ENCODE measurements at places on chromosomes 4 and X. TPM values are rescaled to one million over a fixed set of nuclear protein-coding genes. Genes with fewer than 3 reads are reported as not detected.

The CENPVL1 gene
- total RNA-seq, result not detected

DNA sequence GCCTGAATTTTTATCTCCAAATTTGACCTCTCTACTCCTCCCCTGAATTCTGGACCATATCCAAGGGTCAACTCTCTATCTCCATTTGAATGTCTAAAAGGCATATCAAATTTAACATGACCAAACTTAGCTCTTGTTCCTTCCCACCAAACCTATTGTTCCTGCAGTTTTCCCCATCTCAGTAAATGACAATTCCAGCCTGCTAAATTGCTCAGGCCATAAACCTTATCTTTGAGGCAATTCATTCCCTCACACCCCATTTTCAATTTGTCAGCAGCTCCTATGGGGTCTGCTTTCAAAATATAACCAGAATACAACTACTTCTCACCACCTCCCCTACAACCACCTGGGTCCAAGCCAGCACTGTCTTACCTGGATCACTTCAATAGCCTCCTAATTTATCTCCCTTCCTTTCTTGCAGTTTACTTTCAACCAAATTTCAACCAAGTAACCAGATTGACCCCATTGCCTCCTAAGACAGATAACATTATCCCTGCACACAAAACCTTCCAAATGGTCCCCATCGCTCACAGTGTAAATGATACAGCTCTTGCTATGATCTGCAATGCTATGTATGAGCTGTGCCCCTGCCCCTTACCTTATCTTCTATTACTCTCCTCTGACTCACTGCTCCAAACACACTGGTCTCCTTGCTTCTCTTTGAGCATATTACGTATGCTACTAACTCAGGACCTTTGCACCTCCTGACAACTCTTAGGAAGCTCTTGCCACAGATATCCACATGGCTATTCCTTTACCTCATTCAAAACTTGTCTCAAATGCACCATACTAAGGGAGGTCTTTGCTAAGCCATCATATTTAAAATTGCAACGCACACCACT, 66.0 kb downstream of the CAMK2D start:
- no peak for DNase-seq

DNA sequence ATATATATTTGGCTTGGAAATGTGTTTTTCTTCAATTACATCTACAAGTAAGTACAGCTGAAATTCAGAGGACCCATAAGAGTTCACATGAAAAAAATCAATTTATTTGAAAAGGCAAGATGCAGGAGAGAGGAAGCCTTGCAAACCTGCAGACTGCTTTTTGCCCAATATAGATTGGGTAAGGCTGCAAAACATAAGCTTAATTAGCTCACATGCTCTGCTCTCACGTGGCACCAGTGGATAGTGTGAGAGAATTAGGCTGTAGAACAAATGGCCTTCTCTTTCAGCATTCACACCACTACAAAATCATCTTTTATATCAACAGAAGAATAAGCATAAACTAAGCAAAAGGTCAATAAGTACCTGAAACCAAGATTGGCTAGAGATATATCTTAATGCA, 26.1 kb downstream of the NUDT6 start:
- DNase-seq, result no peak

The HS6ST2 gene
- total RNA-seq, result not detected

DNA sequence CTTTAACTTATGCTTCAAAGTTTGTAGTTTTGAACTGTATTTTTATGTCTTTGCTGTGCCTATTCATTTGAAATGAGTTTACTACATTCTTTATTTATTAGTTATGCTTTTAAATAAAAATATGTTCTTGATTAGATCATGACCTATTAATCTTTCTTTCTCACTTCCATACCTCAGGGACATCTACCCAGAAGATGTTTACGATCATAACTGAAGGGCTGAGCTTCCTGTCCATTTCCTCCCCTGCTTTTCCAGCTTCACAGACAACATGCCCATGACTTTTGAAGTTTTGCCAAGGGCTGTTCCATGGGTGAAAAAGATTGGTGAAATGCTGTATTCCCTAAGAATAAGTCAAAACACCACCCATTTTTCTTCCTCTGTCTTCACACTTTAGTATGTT, 99.7 kb upstream of the DDIT4L start:
- no peak for DNase-seq

- no peak for DNase-seq
These were observed 655.6 kb downstream of the IL1RAPL1 start for GRCh38 chrX:29242856-29243255.

- DNase-seq, result no peak
These were observed 54.9 kb upstream of the PDE5A start for GRCh38 chr4:119683518-119683917.

GRCh38 chrX:19213610-19214152, 91.4 kb upstream of the ADGRG2 start:
- no peak for DNase-seq

DNA sequence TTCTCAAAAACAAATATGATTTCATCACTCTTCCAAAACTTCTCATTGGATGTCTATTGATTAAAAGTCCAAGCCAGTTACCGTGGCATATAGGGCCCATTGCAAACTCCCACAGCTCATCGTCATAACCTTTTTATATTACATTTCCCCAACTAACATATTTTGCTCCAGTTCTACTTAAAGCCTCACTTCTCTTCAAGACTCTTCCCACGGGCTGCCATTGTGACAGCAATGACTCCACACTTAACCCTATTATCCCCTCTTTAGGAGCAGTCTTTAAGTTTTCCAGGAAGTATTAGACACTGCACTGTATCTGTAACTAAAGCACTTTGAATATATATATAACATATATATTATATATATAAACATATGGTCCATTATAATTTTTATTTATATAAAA, 44.5 kb downstream of the DTHD1 start:
- no peak for DNase-seq

- DNase-seq, result no peak
These were observed 53.1 kb upstream of the TMEM33 start for GRCh38 chr4:41881981-41882624.

GRCh38 chrX:17814557-17814956, 46.5 kb downstream of the RAI2 start:
- no peak for DNase-seq

The FAM9C gene
- not detected for total RNA-seq

The F11 gene
- total RNA-seq, result not detected

The SYNPO2 gene
- total RNA-seq, result 0.18 TPM

DNA sequence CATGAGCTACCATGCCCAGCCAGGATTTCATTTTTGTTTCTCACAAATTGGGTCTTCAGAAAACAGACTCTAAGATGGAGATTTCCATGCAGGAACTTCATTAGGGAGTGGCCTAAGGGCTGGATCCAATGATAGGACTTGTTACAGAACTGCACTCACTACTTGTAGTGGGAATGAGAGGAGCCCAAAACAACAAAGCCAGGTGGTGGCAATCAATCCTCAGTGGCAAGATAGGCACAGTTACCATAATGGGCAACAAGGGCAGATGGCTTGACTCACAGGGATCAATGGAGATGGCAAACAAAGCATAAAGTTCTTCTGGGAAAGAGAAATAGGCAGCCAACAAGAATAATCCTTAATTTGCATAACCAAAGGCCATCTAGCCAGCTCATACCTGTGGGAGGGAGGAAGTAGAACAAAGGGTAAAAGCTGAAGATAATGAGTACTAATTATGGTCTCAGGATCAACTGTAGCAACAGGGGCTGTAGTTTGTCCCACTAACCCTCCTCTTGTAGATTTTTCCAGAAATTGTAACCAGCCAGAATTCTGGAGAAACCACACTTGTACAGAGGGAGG, 72.8 kb upstream of the MAPK10 start:
- no peak for DNase-seq

The JCHAIN gene
- total RNA-seq, result 0.27 TPM

- peak; percentile 33 for DNase-seq
These were observed 21.0 kb downstream of the MSX1 start for GRCh38 chr4:4880492-4880891.

GRCh38 chrX:153209347-153209746, 30.3 kb downstream of the MAGEA1 start:
- no peak for DNase-seq

The SRPX2 gene
- total RNA-seq, result not detected

The FGG gene
- total RNA-seq, result 1.9 TPM

GRCh38 chr4:82652062-82652461, 90.3 kb upstream of the TMEM150C start:
- no peak for DNase-seq

DNA sequence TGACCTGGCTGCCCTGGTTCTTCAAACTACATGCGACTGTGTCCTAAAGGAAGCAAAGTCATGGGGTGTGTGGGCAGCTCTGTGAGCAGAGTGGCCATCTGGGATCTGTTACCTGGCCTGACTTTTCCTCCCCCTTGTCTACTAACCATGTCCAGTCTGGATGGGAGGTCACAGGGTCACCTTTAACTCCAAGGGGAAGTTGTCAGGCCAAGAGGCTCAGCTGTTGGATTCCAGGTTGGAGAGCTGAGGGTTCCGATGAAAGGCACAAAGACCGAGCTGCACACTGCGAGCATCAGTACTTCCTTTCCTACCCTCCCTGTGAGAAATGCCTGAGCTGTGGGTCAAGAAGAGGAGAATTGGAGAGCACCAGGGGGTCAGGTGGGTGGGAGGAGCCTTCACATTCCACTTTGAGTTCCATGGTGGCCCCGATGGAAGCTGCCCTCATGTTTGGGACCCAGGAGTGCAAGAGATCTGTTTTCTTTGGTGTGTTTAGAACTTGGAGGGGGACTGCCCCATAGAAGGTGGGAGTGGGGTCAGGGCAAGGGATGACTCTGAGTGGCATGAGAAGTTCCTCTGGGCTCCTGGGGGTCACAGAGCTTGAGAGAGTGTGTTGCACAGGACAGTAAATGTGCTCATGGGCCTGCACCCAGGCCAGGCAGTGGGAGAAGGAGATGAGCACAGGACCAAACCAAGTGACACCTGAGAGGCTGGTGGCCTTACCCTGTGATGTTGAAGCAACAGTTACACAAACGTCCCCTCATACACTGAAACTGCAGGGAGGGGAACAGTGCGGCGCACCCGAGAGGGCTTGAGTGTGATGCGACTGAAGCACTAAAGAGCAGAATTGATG, 36.2 kb downstream of the RGS12 start:
- no peak for DNase-seq

GRCh38 chr4:106809076-106809475, 227.0 kb downstream of the DKK2 start:
- DNase-seq, result no peak

- DNase-seq, result no peak
These were observed 7.8 kb downstream of the GATB start for GRCh38 chr4:151753056-151753455.

- no peak for DNase-seq
These were observed 26.6 kb upstream of the MAP3K15 start for GRCh38 chrX:19541931-19542330.

DNA sequence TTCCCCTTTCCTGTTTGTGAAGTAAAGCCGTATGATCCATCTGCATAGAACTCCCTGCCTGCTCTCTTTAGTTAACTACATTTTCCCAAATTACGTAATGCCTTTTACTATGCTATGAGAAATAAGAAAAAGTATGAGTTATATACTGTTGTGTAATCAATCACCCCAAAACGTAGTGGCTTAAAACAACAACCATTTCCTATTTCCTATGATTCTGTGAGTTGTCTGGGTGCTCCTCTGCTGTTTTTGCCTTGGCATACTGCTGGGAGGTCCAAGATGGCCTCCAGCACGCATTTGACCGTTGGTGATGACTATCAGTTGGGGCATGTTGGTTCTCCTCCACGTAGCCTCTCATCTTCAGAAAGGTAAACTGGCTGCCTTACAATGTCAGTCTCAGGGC, 39.8 kb downstream of the BBS12 start:
- no peak for DNase-seq

DNA sequence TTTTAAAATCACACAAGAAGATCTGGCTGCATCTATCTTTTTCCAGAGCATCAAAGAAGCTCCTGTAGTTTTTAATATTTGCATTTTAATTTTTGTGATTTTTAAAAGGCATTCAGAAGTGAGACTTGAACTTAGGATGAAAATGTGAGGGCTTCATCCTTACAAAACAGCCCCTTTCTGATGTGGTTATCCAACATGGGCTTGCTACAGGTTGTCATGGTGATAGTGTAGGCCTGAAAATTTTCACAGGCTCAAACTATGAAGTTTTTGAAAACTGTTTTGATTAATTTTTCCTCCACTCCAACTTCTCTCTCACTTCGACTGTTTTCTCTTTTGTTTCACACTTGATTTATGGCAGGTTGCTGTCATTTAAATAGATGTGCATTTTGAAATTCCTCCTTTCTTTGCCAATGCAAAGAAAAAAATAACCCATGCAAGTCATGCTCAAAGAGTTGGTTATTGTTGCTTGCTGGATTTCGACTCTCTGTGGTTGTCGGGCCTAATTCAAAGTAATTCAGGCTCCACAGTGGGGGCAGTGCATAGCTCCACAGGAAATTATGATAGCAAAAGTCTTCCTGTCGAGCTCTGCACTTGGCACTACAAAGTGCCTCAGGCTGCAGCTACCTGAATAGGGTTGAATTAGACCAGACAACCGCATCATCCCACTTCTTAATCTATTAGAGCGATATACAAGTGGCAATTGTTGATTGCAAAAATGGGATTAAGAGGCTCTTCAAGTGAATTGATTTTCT, 201.0 kb upstream of the GPR101 start:
- no peak for DNase-seq

The COX7B2 gene
- 0.47 TPM for total RNA-seq

DNA sequence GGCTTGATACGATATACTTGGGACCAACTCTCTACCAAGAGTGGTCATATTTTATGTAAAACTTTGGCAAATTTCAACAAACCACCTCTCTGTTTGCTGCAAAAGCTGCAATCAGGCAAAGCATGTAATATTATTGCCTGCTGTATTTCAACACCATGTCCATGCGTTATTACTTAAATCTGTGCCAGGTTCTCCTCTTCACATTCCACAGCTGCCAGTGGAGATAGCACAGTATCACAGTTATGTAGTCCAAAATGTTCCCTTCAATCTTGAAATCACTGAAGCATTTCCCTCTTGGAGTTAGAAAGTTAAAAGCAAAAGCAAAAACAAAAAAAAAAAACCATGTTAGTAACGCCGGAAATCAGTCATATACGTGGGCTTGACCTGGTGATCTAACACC, 396.7 kb upstream of the MAGEC2 start:
- DNase-seq, result no peak

DNA sequence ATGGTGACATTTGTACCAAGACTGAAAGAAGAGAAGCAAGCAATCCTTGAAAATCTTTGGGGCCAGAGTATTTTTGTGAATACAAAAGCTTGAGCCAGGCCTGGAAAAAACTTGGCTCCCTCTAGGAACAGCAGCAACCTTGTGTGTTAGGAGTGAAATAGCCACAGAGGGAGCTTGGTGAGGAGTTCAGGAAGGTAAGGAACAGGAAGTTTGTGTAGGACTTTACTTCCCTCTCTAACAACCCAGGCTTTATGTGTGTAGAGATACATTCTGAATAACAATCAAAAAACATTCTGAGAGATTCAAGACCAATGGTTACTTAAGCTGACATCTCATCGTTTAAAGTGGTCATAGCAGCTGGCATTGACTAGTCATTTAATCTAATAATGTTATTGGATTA, 668.5 kb downstream of the PCDH18 start:
- no peak for DNase-seq

Data from K562 (cell line).